ENCODE measurements at places on chromosomes 1 and 21.
A peak's percentile ranks its signal among the peaks of the same experiment; 100 is the strongest.

DNA sequence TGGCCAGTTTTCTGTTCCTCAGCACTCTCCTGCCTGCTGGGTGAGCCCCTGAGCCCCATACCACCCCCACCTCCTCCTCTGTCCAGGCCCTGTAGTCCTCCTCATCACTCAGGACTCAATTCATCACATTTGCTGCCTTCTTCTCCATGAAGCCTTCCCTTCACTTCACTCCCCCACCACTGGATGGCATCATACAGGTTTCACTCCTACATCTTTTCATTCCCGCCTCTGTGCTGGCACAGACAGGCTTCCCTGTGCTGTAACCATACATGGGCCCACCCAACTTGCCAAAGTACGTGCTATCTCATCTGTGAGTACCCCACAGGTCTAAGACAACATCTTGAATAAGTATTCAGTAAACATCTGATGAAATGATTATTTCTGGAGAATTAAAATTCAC lies 56.9 kb downstream of the SLC45A1 start:
- no peaks in the 10 kb centered on the region for H3K27me3 ChIP-seq
- no peak overlapping the region for H3K4me3 ChIP-seq
- DNase-seq: no peak

DNA sequence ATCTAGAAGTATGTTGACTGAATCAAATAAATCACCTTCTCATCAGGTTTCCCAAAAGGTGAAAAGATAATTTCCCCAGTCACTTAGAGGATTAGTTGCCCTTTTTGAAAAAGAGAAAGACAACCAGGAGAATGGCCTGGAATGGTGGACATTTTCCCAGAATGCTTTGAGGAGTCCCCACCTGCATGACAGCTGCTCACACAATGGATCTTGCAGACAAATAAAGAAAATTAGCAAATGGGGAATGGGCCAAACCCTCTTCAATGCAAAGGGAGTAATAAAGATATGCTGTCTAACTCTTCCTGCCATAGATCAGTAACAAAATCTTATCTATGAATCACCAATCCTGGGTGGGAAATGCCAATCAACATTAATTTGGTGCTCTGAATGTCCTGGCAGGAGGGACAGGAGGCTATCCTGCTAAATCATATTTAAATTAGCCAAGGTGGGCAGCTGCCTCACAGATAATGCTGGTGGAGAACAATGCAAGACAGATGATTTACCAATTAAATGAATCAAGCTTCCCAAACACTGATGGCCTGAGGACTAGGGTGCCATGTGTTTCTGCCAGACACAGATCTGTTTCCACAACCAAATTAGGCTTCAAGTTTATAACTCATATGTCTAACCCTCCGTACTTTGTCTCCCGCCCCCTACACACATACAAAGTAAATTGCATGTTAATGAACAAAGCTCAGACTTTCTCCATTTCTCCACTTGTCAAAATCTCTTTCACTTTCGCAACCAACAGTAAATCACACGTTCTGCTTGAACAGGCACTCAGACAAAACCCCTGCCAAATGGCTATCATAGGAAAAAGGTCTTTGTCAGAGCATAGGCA lies 488.0 kb upstream of the PLXNA2 start:
- no peaks in the 10 kb centered on the region for H3K36me3 ChIP-seq
- no peak overlapping the region for H3K27ac ChIP-seq
- H3K27me3 ChIP-seq: peaks cover 16% of the 10 kb centered on the region
- H3K4me3 ChIP-seq: no peak overlapping the region
- no peak for DNase-seq
- H3K4me1 ChIP-seq: peaks cover 6% of the 10 kb centered on the region

- H3K4me1 ChIP-seq: peaks cover 3% of the 10 kb centered on the region
- H3K4me3 ChIP-seq: no peak overlapping the region
Measured at GRCh38 chr1:11543392-11543791, 64.4 kb downstream of the DISP3 start.

DNA sequence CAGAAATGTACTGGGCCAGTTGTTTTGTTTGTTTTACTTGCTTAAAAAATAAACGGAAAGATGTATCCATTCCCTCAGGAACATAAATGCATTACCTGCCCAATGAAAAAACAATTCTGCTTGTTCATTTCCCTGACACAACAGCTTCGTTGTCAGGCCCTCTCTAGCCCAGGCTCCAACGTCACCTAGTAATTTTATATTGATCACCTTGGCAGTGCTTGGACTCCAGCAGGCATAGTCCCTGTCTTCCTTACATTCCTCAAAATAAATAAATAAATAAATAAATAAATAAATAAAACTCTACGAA lies 1.2 kb downstream of the CEP170 start:
- no peaks in the 10 kb centered on the region for H3K27me3 ChIP-seq
- peaks cover 30% of the 10 kb centered on the region for H3K4me1 ChIP-seq
- H3K27ac ChIP-seq: peak overlapping the region; percentile 76
- DNase-seq: no peak
- peak overlapping the region; percentile 93 for H3K4me3 ChIP-seq

DNA sequence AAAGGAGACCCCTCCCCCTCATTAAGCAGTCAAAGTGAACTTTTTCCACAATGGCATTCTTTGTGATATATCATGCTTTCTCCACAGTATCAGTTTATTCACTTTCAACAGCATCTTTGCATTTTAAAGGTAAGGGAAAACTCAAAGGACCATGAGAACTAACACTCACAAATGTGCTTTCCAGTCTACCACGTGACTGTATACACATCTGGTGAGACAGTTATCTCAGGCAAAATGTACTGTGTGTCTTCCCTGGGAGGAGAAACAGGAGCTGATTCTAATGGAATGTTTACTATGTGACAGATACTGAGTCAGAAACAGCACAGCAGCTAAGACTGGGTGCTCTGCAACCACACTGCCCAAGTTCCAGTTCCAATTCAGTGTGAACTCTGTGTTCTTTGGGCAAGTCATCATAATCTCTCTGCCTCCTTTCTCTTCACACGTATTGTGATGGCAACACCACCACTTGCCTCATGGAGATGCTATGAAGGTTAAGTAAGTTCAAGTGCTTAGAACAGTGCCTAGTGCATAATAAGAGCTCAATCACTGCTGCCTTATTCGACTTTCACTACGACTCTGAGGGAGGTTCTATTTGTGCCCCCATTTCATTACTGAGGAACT lies 79.0 kb downstream of the SLC45A1 start:
- peaks cover 45% of the 10 kb centered on the region for H3K36me3 ChIP-seq
- H3K27ac ChIP-seq: peak overlapping the region; percentile 84
- no peak overlapping the region for H3K4me3 ChIP-seq
- H3K27me3 ChIP-seq: no peaks in the 10 kb centered on the region
- peaks cover 56% of the 10 kb centered on the region for H3K4me1 ChIP-seq
- DNase-seq: peak; percentile 45

- no peak overlapping the region for H3K4me3 ChIP-seq
- H3K4me1 ChIP-seq: peaks cover 4% of the 10 kb centered on the region
- H3K27me3 ChIP-seq: no peaks in the 10 kb centered on the region
- no peak overlapping the region for H3K27ac ChIP-seq
- H3K36me3 ChIP-seq: no peaks in the 10 kb centered on the region
Measured at GRCh38 chr1:107272321-107272720, 131.5 kb downstream of the NTNG1 start.

- no peak for DNase-seq
- H3K27me3 ChIP-seq: peaks cover 15% of the 10 kb centered on the region
- H3K36me3 ChIP-seq: no peaks in the 10 kb centered on the region
- no peak overlapping the region for H3K27ac ChIP-seq
- no peak overlapping the region for H3K4me3 ChIP-seq
Measured at GRCh38 chr1:20439282-20439681, 46.7 kb downstream of the CAMK2N1 start.

GRCh38 chr1:28982198-28982597 lies 67.8 kb downstream of the EPB41 start:
- no peak for DNase-seq
- peaks cover 44% of the 10 kb centered on the region for H3K4me1 ChIP-seq
- H3K27me3 ChIP-seq: no peaks in the 10 kb centered on the region
- H3K36me3 ChIP-seq: peaks cover 20% of the 10 kb centered on the region

DNA sequence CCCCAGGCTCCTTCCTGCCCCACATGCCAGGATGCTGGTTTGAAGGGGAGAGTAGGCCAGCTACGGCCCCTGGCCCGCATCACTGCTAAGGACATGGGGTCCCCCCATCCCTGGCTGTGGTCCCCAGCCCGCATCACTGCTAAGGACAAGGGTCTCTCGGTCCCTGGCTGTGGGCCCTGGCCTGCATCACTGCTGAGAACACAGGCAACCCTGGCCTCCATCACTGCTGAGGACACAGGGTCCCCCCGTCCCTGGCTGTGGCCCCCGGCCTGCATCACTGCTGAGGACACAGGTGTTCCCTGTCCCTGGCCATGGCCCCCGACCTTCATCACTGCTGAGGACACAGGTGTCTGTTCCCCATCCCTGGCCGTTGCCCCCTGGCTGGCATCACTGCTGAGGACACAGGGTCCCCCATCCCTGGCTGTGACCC lies 448 bp upstream of the OBSCN start:
- H3K27ac ChIP-seq: no peak overlapping the region
- H3K4me3 ChIP-seq: no peak overlapping the region
- DNase-seq: no peak
- no peaks in the 10 kb centered on the region for H3K4me1 ChIP-seq
- H3K36me3 ChIP-seq: no peaks in the 10 kb centered on the region

- H3K4me3 ChIP-seq: no peak overlapping the region
- no peak overlapping the region for H3K27ac ChIP-seq
- no peak for DNase-seq
- no peaks in the 10 kb centered on the region for H3K4me1 ChIP-seq
- H3K36me3 ChIP-seq: no peaks in the 10 kb centered on the region
- H3K27me3 ChIP-seq: no peaks in the 10 kb centered on the region
Measured at GRCh38 chr1:1365875-1366698, 7.7 kb upstream of the MXRA8 start.

DNA sequence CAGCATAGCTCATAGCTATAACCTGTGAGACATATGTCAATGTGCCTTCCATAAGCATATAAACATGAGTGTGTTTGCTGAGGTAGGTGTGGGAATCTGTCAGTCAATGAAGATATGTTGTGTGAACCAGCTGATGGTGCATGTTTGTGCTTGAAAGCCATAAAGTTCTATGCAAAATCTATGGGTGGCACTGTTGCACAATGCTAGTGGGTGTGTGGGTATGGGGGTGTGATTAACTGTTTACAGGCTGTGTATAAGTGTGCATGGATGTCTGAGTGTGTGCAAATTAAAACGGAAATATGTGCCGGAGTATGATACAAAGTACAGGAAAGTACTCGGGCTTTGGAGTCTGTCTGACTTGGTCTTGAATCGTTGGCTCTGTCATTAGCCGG lies 1.0 kb upstream of the ATP2B4 start:
- H3K36me3 ChIP-seq: no peaks in the 10 kb centered on the region
- H3K4me1 ChIP-seq: peaks cover 49% of the 10 kb centered on the region
- no peaks in the 10 kb centered on the region for H3K27me3 ChIP-seq
- peak overlapping the region; percentile 84 for H3K4me3 ChIP-seq
- peak; percentile 38 for DNase-seq

GRCh38 chr1:32703479-32704291 lies 1.1 kb upstream of the SYNC start:
- peaks cover 41% of the 10 kb centered on the region for H3K27me3 ChIP-seq
- H3K36me3 ChIP-seq: no peaks in the 10 kb centered on the region
- peak overlapping the region; percentile 1 for H3K4me3 ChIP-seq
- no peak for DNase-seq
- H3K27ac ChIP-seq: no peak overlapping the region
- peaks cover 8% of the 10 kb centered on the region for H3K4me1 ChIP-seq

DNA sequence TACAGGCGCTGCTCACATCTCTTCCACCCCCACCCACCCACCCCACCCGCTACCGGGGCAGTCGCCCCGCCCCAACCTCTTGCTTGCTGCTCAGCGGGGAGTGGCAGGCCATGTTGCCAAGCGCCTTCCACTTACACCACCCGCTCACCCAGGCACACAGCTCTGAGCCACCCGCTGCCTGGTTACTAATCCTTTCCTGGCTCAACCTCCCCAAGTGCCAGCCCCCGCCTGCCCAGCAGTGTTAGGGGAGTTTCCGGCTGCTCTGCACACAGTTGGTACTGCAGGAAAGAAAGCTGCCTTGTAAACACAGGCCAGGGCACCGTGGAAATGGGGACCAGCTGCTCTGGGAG lies 56.2 kb downstream of the LACTBL1 start:
- H3K36me3 ChIP-seq: no peaks in the 10 kb centered on the region
- DNase-seq: no peak
- peaks cover 7% of the 10 kb centered on the region for H3K27me3 ChIP-seq
- no peak overlapping the region for H3K27ac ChIP-seq
- no peaks in the 10 kb centered on the region for H3K4me1 ChIP-seq

GRCh38 chr1:93876244-93876643 lies 2.8 kb downstream of the DNTTIP2 start:
- H3K27me3 ChIP-seq: no peaks in the 10 kb centered on the region
- H3K4me3 ChIP-seq: peak overlapping the region; percentile 93
- peak overlapping the region; percentile 65 for H3K27ac ChIP-seq
- no peak for DNase-seq

DNA sequence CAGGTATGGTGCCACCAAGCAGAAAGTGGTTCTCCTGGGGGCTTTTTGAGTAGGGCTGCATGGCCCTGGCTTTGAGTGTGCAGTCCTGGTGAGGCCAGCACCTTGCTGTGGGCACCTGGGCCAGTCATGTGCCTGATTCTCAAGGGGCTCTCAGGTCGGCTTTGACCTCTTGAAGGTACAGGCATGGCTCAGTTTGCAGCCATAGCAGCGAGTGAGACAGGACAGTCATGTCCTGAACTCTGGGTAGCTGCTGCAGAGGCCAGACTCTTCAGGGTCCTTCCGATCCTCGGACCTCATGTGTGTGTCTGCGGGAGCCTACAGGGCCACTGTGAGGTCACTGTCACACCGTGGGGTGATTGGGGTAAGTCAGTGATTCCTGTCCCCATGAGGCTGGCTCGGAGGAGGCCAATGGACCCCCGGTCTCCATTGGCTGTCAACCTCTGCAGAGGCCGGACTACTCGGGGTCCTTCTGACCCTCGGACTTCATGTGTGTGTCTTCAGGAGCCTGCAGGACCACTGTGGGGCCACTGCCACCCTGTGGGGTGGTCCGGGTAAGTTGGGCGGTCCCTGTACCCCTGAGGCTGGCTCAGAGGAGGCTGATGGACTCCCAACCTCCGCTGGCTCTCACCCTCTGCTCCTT lies 95.2 kb upstream of the C1orf174 start:
- no peak overlapping the region for H3K4me3 ChIP-seq
- H3K4me1 ChIP-seq: no peaks in the 10 kb centered on the region
- H3K27me3 ChIP-seq: peaks cover 25% of the 10 kb centered on the region

- no peaks in the 10 kb centered on the region for H3K36me3 ChIP-seq
- DNase-seq: no peak
- no peak overlapping the region for H3K27ac ChIP-seq
- H3K4me1 ChIP-seq: no peaks in the 10 kb centered on the region
Measured at GRCh38 chr1:115363171-115363570, 25.1 kb upstream of the NGF start.

Measured in activated naive CD8-positive, alpha-beta T cell treated with anti-CD3 and anti-CD28 coated beads for 36 hours (primary cell).